Activated CD4-positive, alpha-beta T cell treated with anti-CD3 and anti-CD28 coated beads, Interleukin-2, amount 50 U/mL, for 24 hours (primary cell): ENCODE measurements at places on chromosomes 6 and 20.

- no peak for DNase-seq
Observed at GRCh38 chr6:123064038-123064437, 68.0 kb downstream of the CLVS2 start.

DNA sequence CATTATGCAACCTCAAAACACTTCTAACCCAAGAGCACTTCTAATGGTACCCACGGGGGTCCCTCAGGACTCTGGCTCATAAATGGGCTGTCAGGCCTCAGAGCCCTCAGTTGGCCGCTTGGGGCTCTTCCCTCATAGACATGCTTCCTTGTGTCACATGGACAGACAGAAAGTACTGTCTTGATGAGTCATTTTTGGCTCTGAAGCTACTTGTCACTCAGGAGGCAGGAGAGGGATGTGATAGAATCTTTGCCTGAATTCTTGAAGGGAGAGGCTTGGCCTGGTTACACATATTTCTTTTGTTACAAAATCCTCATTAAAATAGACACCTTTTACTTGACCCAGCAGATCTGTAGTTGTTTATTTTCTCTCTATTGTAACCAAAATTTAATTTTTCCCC, 15.1 kb upstream of the EDN1 start:
- DNase-seq, result no peak

DNA sequence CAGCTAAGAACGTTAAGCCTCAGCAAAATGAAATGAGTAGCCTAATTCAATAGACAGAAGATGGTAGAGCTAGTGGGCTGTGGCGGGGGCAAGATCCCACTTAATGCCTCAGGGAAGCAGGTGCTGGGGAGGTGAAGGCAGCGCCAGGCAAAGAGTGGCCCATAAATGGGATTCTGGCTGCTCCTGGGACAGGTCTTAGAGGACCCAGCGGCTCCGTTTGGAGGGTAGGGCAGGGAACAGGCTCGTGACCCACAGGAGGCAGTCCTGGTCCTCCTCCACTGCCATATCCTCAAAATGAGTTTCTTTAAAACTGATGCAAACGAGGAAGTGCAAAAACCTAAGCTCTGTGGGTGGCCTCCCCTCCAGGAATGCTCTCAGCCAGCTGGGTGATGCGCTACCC, 32.7 kb downstream of the SAYSD1 start:
- no peak for DNase-seq

DNA sequence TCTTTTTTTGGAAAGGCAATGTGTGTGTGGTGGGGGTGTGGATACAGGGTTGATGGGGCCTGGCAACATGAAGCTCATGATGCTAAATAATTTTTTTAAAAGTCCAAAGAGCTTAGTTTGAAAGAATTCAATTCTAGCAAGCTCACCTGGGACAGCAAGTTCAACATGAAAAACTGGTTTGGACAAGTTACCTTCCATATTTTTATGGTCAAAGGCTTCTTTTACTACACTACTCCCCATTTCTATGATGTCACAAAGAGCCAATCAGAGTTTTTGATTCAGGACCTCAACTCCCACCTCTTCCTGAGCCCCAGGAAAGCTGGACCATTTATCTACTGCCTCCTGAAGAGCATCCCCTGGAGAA, 66.1 kb upstream of the CTNNBL1 start:
- no peak for DNase-seq

DNA sequence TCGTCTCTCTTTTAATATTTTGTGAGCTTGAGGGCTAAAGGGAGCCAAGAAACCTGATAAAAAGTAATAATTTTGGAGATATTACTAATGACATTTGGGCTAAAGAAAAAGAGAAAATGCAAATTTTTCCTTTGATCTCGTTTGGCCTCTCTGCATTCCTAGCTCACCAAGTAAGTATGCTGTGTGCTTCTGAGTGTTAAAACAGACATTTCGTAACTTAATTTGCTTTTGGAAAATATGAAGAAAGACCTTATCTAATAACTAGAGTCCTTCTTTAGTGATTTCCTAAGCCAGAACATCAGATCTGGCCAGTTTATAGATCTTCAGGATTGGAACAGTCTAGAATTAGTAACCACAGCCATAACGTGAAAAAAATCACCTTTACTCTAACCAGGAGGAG, 872.9 kb upstream of the SLC35B3 start:
- DNase-seq, result no peak

GRCh38 chr6:36430351-36430750, 12.3 kb downstream of the PXT1 start:
- no peak for DNase-seq

GRCh38 chr6:38427492-38428210, 212.1 kb downstream of the BTBD9 start:
- DNase-seq, result no peak

DNA sequence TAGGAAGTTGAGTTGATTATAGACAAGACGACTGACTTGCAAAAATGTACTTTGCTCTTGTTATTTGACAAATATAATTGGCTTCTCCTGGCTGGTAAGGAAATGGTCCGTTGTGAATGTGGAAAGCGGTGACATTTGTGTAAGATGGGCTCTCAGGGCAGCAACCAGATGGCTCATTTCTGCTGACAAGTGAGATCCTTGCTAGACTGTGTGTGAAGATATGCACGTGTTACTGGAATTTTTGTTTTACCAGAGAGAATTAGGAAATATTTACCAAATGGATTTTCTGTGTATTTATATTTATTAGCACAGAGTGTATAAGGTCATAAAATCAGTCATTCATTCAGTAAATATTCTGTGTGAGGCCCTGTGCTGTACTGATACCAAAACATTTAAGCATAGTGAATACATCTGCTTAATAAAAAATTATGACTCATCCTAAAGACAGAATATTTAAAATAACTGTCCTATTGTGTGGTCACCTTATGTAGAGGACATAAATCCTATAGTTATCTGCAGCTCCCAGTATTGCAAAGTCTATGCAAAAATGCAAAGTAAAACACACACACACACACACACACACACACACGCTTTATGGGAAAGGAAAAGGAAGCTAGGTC, 109.9 kb upstream of the ASF1A start:
- no peak for DNase-seq

GRCh38 chr20:56422076-56422823, 10.2 kb downstream of the CASS4 start:
- no peak for DNase-seq

- DNase-seq, result peak; percentile 7
Observed at GRCh38 chr20:21808863-21809664, 103.6 kb downstream of the PAX1 start.

DNA sequence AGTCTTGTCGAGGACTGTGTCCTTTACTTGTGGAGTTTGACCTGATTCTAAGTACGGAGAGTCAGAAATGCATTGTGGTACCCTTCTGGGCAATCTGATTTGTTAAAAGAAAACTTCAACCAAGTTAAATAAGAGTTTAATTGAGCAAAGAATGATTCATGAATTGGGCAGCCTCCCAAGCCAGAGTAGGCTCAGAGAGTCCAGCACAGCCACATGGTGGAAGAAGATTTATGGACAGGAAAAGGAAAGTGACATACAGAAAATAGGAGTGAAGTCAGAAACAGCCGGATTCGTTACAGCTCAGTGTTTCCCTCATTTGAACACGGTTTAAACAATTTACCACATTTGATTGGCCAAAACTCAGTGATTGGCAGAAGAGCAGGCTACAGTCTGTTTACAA, 329.2 kb downstream of the DHX35 start:
- DNase-seq, result no peak

DNA sequence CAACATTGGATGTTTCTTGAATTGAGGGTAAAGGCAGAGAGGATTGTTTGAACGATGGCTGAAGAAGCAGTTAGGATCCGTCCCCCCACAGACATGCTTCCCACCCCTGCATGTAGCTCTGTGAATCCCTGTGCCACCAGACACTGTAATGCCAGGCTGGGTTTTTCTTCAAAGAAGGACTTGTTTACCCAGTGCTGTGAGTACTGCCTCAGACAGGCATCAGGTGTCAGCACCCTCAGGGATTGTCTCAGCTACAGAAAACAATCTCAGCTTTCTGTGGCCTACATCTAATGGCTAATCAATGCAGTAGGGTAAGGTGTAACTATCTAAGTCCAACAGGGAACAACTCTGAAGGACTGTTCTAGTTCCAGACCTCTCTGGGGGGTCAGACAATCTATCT, 853.0 kb upstream of the EPHA7 start:
- DNase-seq, result no peak

- no peak for DNase-seq
Observed at GRCh38 chr6:156776470-156776839, 723 bp upstream of the ARID1B start.

- DNase-seq, result no peak
Observed at GRCh38 chr6:122621638-122622037, 11.4 kb downstream of the PKIB start.

DNA sequence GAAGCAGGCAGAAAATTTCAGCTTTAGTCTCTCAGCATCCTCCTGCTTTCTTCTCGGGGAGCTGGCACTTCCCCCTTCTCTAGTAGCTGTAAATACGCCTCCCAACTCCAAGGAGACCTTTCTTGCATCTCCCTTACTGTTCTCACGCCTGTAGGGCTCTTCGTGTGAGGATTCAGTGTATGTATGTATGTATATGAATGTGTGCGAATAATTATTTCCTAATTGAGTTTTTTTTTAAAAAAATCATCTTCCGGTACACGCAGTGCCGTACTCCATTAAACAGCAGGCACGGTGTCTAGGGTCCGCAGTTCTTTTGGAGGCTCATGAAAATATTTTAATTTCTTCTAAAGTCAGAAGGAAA, 85.4 kb downstream of the HFE start:
- DNase-seq, result no peak

DNA sequence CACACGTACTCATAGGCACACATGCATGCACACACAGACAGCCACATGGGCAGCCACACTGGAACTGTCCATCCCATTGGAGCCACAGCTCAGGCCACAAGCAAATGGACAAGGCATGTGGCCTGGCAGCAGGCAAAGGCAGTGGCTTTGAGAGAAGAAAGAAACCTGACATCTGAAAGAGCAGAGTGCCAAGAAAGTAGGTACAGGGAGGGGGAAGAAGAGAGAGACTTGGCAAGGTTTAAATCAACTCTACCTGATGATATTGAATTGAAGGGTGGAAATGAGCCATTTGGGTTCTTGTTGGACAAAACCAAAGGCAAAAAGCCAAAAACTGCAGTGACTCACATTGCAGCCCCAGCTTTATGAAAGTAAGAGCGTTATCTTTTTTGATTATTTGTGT, 142.7 kb downstream of the PCSK2 start:
- DNase-seq, result no peak

- DNase-seq, result no peak
Observed at GRCh38 chr6:39770446-39770845, 21.7 kb upstream of the DAAM2 start.

DNA sequence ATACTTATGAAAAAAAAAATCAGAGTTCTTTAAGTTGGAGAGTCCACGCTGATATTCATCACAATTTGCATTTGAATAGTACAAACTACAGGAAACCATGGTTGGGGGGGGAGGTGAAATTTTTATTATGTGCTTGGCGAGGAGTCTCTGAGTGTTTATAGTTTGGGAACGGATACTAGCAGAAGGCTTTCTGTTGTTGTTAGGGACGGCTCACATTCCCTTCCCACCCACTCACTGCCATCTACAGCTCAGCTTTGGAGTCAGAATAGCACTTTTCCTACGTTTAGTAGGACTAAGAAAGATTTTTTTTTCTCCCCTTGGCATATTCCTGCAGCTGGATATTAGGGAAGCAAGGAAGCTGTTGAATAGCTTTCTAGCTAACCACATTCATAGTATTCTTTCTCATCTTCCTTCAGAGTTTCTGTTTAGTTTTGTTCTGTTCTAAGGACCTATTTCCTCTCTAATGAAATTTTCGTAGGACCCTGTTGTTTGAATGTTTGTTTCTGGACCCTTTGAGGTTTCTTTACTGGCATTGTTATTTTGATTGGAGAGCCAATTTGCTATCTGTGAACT, 235.1 kb upstream of the ZNF217 start:
- no peak for DNase-seq

DNA sequence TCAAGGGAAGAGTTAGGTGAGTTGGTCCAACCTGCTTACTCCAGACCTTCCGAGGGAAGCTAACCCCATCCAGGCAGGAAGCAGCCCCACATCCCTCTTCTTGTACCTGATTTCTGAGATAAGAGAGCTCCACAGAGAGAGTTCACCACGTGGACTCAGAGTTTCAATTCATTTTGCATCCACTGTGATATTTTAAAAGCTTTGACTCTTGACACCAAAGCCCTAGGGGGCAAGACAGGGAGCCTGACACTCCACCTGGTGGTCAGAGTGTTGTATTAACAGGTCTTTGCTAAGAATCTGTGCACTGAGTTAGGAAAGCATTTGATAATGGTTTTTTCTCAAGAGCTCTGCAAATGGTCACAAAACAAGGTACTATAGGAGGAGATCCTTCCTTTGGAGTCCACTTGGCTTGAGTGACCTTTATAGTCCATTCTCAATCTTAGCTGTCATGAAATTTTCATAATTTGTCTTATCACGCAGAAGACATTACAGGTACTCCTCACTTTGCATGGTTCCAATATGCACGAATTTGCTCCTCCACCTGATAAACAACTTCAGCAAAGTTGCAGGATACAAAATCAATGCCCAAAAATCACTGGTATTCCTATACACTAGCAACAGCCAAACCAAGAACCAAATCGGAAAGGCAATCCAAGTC, 56.2 kb upstream of the RIPOR2 start:
- DNase-seq, result peak; percentile 77

DNA sequence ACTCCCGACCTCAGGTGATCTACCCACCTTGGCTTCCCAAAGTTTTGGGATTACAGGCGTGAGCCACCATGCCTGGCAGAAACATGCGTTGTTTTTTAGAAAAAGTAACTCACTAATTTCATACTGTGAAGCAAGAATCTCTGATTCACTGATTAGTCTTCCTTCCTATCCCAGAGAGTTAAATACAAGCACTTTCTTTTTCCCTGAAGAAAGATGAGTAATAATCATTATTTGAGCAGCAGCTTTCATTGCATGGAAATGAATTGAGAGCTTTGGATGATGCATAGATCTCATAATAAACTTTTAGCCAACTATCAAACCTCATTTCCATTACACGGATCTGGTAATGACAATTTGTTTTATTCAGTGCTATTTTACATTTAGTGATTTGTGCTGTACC, 892.5 kb upstream of the EYS start:
- no peak for DNase-seq

DNA sequence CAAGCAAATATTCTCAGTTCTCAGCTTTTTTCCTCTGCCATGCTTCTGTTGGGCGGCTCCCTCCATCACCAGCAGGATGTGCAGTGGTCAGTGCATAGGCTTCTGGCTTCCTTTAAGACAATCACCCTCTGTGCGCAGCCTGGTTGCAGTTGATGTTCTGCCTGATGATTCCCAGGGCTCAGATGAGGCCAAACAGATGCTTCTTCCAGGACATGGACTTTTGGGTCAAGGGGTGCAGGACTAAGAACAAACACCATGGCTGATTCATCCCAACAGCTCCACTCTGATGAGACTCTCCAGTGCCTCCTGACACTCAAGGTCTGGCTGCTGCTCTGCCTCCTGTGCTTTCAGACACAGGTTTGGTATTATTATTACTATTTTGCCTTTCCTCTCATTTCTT, 554.8 kb upstream of the CDH4 start:
- DNase-seq, result no peak
